CD4-positive, CD25-positive, alpha-beta regulatory T cell (primary cell): ENCODE measurements at places on chromosomes 1 and 21.

DNA sequence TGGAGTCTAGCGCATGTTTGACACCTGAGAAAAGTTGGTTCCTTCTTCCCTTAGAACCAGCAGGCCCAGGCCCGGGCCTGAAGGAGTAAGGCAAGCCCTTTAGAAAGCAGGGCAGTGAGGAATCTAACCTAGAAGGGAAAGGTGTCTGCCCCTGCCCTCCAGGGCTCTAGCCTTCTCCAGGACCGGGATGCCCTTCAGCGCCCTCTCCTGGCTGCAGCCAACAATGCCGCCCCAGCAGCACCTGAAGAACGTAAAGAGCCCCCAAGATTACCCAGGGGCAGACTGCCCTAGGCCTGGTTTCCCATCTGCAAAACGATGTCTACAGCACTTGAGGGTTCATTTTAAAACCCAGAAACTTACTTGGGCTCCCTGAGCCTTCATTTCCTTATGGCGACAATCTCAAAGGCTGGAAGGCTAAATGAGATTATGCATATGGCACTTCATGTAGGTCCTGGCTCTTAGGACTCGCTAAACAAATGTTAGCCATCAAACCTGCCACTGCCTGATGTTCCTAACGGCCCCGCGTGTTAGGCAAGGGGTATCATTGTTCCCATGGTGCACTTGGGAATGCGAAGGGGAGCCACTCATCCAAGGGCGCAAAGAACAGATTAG, 106.7 kb upstream of the KLHDC7A start:
- DNase-seq: no peak

DNA sequence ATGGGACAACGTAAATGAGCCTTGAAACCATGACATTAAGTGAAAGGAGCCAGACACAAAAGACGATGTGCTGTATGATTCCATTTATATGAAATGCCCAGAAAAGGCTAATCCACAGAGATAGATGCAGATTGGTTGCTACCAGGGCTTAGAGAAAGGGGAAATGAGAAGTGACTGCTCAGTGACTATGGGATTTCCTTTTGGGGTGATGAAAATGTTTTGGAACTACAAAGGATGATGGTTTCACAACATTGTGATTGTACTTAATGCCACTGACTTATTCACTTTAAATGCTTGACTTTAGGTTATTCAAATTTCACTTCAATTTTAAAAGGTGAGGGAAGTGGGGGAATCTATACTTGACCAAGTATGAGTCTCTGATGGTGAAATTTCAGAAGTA, 414.3 kb downstream of the SETD4 start:
- DNase-seq: no peak

DNA sequence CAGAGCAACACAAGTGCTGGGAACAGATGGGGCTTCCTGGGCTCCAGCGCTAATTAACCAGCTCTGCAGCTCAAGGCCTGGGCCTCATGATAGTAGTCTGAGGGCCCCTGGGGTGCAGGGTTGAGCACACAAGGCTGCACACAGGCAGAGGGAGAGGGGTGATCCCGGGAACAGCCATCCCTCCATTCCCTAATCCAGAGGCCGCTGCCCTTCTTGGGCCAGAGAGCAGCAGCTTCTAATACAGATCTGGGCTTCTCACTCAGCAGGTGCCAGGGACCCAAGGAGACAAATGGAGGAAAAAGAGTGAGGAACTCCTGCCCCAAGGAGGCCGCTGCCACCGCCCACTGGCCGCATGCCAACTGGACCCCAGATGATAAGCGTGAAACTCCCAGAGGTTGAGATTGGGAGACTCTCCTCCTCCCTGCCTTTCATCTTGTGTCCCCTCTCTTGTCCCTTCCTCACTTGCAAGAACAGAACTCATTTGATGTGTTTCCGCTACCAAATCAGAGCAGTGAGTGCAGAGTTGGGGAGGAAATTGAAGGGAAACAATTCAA, 58.0 kb upstream of the IFNAR2 start:
- no peak for DNase-seq

DNA sequence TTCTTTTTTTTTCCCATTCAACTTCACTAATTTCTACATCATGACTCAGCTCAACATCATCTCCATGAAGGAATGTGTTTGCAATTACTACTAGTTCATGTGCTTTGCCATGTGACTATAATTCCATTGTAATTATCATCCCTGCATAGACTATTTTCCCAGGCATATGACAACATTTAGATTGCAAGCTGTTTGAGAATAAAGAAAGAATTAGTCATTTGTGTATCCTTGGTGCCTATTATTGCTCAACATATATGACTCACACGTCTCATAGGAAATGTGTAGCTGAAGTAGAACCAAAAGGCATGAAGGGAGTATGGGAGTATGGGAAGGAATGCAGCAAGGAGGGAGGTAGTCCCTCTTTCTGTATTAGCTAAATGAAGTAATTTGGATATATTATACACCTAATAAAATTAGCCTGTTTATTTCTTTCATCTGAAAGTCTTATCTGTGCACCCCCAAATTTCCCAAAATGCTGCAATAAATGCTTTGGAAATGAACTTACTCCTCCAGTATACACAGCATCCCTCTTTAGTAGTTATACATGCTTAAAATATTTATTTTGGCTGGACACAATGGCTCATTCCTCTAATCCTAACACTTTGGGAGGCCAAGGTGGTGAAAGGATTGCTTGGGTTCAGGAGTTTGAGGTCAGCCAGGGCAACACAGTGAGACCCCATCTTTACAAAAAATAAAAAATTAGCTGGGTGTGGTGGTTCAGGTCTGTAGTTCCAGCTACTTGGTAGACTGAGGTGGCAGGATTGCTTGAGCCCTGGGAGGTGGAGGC, 316.9 kb upstream of the ADGRL4 start:
- no peak for DNase-seq

DNA sequence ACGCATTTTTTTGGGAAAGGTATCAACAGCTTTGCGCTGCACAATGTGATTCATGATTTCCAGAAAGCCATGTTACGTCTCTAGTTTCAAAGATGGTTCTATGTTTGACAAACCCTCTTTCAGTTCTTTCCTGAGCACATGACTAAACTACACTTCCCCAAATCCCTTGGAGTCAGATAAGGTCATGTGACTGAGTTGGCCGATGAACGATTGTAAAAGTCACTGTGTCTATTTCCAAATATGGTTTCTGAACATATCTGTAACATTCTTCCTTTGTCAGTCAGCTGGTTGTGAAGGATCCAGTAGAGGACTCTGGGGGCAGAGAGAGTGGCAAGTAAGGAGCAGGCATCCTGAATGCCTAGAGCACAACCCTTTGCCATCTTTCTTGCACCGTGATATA, 35.4 kb downstream of the TMPRSS15 start:
- DNase-seq: no peak

- DNase-seq: no peak
Observed at GRCh38 chr1:194469282-194469681, 1282.9 kb upstream of the B3GALT2 start.

- DNase-seq: no peak
Observed at GRCh38 chr21:27814226-27814625, 847.3 kb upstream of the ADAMTS5 start.

DNA sequence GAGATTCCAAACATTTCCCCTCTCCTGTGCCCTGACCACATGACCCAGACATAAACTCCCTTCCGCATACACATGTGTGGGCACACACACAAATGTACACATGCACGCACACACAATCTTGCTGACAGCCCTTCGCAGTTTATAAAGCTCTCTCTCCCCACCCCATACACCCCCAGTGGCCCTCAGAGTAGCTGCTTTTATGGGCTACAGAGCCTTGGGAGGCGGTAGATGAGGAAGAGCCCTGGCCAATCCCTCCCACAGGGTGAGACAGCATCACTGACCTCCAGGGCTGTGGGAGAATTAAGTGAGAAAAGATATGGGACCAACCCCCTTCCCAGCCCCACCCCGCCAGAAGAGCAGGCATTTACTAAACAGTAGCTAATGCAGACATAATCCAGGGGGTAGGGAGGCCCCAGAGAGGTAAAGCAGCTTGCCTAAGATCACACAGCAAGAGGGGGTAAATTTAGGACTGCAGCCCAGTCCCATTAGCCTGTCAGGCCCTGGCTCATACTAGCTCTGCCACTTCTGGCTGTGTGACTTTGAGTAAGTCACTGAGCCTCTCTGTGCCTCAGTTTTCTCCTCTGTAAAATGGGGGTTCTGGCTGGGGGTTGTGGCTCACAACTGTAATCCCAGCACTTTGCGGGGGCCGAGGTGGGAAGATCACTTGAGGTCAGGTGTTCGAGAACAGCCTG, 5.1 kb downstream of the SDC3 start:
- DNase-seq: no peak

- no peak for DNase-seq
Observed at GRCh38 chr1:22328331-22329147, 123.1 kb upstream of the ZBTB40 start.

DNA sequence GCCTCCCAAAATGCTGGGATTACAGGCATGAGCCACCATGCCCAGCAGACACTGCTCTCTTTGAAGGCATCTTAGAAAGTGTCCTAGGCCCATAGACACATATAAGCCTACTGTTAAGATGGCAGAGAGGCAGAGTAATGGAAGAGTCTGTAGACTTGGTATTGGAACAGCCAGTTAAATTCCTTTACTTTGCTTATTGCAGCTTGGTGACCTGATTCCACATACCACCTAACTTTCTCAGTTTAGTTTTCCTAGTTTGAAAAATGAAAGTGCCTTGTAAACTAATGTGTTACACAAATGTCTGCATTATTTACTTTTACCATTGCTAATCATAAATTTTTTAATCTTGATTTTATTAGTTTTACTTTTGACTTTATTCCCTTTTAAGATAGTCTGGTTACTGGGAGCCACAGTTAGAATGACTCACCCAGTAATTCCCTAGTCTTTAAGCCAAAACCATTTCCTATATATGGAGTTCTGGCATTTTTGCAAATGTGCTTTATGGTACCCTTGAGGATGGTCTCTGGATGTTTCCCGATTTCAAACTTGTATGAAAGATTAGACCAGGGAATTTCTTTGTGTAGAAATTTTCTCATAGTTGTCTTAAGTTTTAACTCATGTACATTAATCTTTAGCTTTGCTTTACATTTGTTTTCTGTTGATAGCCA, 6.4 kb downstream of the SMAP2 start:
- no peak for DNase-seq

- peak; percentile 69 for DNase-seq
Observed at GRCh38 chr1:40078512-40079333, 18.3 kb downstream of the PPT1 start.

- no peak for DNase-seq
Observed at GRCh38 chr1:78797108-78797781, 147.6 kb downstream of the IFI44 start.

- DNase-seq: no peak
Observed at GRCh38 chr1:46654012-46654411, 14.2 kb downstream of the ATPAF1 start.

DNA sequence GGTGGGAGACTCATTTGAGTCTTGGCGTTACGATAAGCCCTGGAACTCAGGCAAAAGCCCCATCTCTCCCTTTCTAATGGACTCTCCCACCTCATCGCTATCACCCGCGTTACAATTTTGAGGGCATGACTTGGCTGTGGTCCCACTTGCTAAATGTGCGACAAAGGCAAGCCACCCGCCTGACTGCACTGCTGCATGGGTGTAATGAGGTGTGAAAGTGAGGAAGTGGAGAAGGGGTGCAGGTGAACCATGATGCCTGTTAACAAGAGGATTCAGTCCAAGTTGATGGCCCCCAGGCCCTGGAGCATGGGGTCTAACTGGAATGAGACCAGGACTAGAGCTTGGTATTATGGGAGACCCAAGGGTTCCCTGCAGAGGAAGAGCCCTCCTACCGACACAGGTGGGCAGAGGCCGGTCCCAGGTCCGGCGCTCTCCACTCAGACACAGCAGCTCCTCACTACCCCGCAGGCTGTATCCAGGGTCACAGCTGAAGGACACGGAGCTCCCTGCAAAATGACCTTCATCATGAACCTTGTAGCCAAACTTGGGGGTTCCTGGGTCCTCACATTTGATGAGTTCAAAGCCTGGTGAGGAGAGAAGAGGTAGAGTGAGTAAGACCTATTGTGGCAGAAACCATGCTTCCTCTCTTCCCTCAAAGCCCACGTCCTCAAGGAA, 165.4 kb upstream of the HMGB4 start:
- no peak for DNase-seq

GRCh38 chr1:115118611-115119010, 29.3 kb upstream of the TSPAN2 start:
- no peak for DNase-seq

GRCh38 chr21:29242201-29242600, 56.5 kb upstream of the BACH1 start:
- DNase-seq: no peak

DNA sequence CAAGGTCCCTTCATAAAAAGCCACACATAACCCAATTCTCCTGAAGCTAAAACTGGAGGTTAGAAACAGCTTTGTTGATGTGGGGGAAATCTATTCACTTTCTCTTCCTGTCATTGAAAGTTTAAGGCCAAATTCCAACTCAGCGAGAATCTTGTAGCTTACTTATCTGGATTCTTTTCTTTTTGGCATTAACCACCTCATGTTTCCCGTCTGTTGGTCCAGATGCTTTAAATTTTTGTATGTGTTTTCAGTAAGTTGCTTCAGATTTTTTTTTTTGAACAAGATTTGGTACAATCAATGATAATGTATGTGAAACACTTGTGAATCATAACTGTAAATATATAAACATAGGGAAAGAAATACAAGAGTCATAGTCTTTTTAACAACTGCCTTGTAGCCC, 33.7 kb upstream of the NEK7 start:
- DNase-seq: no peak

- no peak for DNase-seq
Observed at GRCh38 chr1:21589618-21590017, 79.5 kb downstream of the RAP1GAP start.

- no peak for DNase-seq
Observed at GRCh38 chr1:201475130-201475529, 6.1 kb upstream of the PHLDA3 start.

- DNase-seq: no peak
Observed at GRCh38 chr1:234997896-234998741, 130.5 kb downstream of the TOMM20 start.

GRCh38 chr1:184743062-184743756, 11.4 kb downstream of the EDEM3 start:
- peak; percentile 13 for DNase-seq

DNA sequence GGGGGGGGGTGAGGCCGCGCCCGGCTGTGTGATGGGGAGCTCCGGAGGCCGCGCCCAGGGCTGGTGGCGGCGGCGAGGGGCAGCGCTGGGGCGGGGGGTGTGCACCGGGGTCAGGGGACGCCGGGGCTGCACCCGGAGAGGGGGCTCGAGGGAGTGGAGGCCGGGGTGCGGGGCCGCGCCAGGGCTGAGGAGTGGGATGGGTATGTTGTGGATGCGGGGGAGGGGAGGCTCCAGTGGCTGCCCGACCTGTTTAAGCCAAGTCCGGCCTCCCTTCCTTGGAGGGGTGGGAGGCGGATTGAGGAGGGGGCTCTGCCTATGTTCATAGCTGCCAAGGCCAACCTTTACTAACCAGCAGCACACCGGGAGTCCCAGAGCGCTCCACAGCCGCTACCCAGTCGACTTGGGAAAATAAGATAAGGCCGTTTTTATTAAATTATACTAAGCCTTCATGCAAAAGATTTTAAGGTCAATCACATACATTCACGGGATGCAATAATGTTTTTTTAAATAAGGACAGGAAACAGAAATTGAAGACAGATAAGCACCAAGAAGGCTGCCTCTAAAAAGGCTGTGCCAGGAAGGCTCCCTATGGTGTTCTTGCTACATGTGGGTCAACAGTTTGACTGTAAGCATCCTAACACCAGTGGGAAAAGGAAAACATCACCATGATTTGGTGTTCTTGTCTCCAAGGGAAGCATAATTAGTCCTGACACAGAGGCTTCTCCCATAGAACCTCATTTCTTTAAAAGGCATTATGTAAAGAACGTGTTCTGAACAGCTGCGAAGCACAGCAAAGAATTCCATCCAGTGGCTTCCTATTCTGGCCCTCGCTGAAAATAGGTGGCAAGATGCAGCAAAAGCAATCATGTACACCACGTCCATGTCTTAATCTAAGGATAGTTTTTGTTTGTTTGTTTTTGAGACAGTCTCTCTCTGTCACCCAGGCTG, 626 bp upstream of the HLCS start:
- no peak for DNase-seq
